ENCODE measurements at places on chromosomes 16 and 17.
A peak's percentile ranks its signal among the peaks of the same experiment; 100 is the strongest.

- DNase-seq = no peak
Observed at GRCh38 chr16:57266531-57267260, 17.8 kb downstream of the PLLP start.

DNA sequence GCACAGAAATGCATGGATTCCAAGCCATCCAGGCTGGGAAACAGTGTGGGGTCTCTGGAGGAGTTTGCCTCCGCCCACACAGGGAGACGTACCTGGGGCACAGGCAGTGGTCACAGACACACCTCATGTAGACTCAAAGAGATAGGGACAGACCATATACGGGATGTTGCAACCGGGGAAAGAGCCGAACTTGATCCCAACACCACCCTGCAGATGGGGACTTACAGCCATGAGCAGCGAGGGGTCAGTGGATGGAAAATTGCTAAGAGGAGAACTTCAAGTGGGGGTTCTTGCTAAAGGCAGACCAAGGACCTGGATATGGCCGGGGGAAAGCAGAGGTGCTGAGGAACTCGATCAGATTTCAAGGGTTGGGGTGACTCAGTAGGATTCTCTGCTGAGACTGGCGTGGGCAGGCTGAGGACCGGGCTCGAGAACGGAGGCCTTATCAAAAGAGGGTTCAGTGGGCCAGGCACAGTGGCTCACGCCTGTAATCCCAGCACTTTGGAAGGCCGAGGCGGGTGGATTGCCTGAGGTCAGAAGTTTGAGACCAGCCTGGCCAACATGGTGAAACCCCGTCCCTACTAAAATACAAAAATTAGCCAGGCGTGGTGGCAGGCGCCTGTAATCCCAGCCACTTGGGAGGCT, 12.0 kb upstream of the DNAH17 start:
- DNase-seq = no peak

- no peak for DNase-seq
Observed at GRCh38 chr16:86594721-86595120, 16.4 kb downstream of the FOXL1 start.

DNA sequence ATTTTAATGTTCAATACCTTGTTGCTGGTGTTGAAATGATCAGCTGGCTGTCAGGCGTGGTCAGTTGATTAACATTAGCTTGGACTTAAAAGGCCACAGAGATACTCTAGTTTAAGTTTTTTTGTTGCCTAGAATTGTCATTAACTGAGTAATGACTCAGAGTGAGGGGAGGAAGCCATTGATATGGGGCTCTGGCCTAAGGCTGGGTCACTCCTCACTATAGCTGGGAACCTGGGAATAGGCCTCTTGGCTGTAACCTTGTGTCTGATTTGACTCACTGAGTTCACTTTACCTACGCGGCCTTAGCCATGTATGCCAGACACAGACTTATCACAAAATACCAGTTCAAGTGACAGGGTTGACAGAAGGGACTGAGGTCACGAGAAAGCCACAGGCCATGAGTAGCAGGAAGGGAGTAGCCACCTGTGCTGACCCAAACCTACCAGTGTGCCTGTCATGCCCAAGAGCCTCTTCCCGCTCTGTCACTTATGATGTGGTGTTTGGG, 37.9 kb upstream of the ADCY7 start:
- DNase-seq = no peak

DNA sequence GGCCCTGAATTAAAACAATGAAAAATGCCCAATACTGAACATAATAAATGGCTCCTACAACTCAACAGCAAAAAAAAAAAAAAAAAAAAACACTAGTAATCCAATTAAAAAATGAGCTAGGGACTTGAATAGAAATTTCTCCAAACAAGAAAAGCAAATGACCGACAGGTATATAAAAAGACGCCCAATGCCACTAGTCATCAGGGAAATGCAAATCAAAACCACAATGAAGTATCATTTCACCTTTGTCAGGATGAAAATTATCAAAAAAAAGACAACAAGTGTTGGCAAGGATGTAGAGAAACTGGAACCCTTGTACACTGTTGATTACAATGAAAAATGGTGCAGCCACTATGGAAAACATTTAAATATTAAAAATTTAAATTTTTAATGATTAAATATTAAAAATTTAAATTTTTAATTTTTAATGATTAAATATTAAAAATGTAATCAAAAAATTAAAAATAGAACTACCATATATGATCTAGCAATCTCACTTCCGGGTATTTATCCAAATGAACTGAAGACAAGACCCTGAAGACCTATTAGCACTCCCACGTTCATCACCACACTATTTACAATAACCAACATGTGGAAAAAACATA, 28.1 kb downstream of the BBS2 start:
- no peak for DNase-seq

DNA sequence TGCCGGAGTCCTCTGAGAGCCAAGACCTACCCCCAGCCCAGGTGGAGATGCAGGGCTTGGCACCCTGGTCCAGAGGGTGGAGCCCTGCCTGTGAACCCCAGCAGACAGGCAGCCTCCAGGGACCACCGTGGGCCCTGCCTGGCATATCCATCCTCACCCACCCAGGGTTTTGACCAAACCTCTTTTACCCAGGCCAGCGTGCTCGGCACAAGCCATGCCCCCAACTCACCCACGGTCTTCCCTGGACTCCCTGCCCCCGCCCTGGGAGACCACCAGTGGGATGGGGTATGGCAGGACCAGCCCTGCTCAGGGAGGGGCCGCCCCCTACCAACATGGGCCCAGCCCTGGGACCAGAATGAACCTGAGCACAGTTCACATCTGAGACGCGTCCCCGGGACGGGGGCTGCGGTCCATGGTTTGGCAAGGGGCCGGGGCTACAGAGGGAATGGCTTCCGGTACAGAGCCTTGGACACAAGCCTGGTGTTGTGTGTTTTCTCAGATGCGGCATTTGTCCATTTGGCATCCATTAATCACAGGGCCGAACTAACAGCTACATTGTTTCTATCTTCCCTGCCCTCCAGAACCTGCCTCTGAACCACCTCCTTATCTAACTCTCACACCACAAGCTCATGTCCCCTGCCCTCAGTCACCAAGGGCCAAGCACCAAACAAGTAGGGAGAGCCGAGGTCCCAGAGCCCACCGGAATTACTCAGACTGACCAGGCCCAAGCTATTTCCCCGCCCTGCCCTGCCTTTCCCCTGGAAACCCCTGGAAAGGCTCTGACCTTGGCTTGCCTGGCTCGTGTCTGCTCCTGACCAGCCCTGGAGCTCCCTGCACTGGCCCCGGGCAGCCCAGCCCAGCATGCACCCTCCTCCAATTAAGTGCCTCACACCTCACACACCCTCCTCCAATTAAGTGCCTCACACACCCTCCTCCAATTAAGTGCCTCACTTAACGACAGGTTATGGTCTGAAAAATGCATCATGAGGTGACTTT, 14.1 kb downstream of the HS3ST6 start:
- DNase-seq = no peak

DNA sequence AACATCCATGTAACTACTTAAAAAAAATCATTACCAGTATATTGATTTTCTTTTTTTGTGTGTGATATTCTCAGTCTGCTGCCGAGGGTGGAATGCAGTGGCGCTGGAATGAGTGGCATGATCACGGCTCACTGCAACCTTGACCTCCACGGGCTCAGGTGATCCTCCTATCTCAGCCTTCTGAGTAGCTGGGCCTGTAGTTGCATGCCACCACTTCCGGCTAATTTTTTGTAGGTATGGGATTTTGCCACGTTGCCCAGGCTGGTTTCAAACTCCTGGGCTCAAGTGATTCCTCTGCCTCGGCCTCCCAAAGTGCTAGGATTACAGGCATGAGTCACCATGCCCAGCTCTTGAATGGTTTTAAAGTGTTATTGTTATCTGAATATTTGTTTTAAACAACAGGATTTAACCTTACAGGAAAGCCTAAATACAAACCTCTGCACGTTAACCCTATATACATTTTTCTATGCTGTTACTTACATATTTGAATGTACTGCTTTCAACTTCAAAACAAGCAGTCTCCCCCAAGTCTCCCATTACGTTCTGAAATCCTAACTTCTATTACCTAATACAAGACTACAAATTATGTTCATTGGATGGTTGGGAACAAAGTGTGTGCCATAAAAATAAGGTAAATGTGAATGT, 61.7 kb downstream of the KPNA2 start:
- no peak for DNase-seq

DNA sequence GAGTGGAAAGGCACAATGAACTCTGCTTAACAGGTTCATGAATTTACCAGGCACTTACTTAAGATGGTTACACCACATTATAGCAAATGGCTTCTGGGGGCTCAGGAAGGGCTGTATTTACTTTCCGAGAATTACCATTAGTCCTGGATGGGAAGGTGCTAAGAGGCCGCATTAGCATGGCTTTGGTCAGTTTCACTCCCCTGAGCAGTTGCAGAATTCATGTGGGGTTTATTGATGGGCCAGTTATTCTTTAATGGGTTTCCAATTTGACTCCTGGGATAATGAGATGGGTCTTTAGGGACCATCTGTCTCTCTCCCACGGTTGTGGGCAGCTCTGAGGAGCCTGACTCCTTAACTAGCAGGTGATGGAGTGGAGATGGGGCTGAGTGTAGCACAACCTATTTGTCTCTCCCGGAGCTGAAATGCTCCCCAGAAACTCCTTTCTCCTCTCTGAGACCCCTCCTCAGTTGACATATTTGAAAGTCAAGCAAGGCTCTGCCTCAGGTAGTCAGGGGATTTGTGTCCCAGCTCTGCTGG, 652.5 kb downstream of the HS3ST4 start:
- DNase-seq = no peak

GRCh38 chr17:42632949-42633444, 23.5 kb downstream of the TUBG1 start:
- no peak for DNase-seq

DNA sequence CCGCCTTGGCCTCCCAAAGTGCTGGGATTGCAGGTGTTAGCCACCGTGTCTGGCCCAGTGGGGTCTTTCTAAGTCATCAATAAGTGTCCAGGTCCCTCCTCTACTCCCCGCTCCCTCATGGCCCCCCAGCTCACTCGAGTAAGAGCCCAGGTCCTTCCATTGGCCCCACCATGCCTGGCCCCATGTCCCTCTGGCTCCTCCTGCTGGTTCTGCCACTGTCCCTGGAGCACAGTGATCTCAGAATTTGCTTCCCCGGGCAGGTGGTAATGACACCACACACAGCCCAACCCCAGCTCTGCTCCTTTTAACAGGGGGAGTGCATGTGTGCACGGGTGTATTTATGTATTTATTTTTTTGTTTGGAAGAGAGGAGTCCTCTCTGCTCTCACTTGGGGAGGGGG, 19.6 kb downstream of the MGAT5B start:
- no peak for DNase-seq

DNA sequence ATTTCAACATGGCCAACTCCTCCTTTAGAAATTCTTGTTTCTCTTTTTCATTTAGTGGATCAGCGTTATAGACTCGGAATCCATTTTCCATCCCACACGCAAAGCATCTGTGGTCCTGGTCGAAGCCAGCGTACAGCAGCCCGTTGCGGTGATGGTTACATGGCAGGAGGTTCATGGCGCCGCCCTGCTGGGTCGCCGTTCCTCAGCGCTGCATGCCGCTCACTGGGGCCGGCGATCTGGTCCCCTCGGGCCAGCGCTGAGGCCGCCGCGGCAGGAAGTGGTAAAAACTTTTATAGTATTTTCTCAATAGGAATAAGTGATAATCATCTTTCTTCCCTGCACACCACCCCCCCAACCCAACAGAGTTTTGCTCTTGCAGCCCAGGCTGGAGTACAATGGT, 29.9 kb upstream of the RHOT1 start:
- DNase-seq = no peak

- no peak for DNase-seq
Observed at GRCh38 chr16:23728112-23728477, 15.1 kb upstream of the ERN2 start.

- DNase-seq = peak; percentile 58
Observed at GRCh38 chr16:1167276-1168107, 14.6 kb downstream of the CACNA1H start.

DNA sequence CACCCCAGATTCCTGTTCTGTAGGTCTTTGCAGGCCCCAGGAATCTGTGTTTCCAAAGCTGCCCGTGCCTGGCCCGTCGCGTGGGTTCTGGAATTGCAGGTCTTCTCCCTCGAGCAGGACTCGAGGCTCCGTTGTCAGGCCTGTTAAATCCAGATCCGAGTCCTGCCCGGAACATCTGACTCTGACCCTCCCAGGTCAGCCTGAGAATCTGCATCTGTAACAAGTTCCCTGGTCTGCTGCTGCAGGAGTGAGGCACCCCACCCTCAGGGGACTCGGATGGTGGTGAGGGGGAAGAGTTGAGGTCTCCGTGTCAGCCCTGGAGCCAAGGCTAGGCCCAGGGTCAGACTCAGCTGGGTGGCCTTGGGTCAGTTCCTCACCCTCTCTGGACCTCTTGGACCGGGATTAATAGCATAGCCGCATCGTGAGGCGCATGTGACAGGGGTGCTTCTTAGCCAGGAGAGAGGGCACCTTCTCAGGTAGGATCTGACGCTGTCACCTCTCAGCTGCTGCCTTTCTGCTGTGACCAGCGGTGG, 8.8 kb downstream of the SPIRE2 start:
- DNase-seq = no peak

GRCh38 chr17:80303824-80304223, 43.2 kb downstream of the RNF213 start:
- no peak for DNase-seq

GRCh38 chr16:88636488-88637265, 1.7 kb upstream of the IL17C start:
- no peak for DNase-seq

DNA sequence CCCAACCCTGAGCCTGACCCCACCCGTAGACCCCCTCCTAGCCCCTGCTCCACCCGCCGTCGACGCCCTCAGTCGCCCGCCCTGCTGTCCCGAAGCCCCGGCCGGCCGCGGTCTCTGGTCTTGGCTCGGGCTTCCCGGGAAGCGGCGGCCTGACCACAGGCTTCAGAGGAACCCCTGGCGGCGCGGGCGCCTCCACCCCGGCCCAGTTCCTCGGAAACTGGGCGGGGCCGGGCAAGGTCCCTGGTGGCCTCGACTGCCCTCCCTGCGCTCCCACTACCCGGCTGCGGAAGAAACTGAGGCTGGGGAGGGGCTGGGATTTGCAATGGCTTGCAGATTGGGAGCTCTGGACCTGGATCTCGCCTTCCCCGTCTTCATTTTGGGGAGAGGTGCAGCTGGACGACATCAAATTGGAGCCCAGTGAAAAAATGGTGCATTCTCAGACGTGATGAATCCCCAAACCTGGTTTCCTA, 692 bp upstream of the SOCS1 start:
- DNase-seq = no peak

DNA sequence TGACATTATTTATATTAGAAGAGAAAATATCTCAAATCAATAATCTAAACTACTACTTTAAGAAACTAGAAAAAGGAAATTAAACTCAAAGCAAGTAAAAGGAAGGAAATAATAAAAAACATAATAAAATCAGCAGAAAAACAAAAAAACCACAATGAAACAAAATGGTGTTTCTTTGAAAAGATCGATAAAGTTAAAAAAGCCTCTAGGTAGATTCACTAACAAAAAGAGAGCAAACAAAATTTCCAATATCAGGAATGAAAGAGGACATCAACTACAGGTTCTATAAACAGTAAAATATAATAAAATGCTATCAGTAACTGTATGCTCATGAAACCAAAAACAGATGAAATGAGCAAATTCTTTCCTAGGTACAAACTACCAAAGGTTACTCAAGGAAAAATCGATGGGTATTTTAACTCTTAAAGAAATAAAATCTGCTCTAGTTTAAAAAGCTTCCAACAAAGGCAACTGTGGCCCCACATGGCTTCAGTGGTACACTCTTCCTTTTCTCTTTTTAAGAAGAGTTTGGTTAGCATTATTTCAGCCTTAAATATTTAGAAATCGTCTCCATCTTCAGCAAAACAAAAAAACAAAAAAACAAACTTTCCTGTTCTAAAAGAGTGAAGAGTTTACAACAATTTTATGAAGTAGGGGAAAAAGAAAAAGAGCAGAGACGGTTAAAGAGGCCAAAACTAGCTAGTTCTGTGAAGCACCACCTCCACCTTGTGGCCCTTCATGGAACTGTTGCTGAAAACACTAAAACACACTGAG, 102.2 kb downstream of the TRIM37 start:
- DNase-seq = peak; percentile 2
